ENCODE measurements at places on chromosomes 5 and 9.
A peak's percentile ranks its signal among the peaks of the same experiment; 100 is the strongest.

DNA sequence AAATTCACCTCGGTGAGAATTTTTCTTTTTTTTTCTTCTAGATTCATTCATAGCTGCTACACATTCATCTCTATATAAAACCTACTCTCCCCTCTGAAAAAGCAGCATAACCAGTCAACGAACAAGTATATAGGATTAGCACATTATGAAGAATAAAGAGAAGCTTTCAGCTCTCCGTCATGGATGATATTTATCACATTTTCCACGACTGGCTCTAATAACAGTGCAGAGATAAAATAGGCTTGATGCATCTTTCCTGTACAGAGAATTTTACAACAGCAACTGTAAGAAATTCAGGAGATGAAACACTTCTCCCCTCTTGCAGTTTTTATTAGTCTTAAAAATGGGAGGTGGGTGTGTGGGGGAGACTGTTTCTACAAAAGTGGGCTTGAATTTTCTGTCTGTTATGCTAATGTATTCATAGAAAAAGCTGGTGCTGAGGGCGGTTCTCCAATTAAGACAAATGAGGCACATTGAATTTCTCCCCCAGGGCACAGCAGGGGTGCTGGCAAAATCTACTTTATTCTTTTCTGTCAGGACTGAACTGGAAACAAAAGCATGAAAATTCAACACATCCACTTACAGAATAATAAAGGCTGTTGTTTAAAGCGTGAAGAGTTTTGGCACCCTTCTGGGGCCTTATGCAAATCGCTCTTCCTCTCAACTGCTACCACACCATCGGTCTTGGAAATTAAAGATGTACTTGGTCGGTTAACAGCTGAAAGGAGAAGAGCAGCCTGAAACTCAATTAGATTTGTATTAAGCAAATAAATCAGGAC is 233.9 kb upstream of the ZNF608 start:
- no peak for DNase-seq

- no peak for DNase-seq
Measured at GRCh38 chr5:3000631-3001030, 249.2 kb upstream of the IRX2 start.

GRCh38 chr5:140609126-140609525 is 23.8 kb downstream of the CD14 start:
- peak; percentile 2 for DNase-seq

DNA sequence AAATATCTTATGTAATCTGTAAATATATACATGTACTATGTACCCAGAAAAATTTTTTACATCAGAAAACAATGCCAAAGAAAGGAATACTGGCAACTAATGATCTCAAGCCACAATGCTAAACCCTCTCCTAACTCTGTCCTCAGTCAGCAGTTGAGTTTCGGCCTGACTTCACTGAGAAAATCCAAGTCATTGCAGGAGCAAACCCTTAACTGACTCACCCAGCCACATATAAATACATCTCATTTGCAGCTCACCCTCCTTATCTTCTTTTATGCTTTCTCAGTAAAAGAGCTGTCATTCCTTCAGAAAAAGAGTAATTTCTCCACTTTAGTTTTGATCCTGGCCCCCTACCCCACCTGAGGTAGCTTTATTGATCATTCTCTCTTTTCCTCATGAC is 46.1 kb upstream of the TMED7 start:
- no peak for DNase-seq

DNA sequence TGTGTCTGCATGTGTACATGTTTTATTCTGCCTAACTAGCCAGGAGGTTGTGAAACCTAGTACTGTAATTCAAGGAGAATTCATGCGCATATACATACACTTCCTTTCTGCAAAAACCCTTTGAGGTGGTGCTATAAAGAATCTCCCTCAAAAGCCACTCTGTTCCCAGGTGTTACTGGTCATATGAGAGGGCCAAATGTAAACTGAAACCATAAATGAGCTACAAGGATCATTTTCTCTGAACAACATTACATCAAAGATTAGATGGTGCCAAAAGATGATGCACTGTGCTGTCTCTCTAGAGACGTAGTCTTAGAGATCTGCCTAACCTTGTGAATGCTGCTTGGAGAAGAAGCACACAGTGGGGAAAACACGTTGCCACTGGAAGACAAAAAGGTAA is 15.7 kb downstream of the NREP start:
- no peak for DNase-seq

DNA sequence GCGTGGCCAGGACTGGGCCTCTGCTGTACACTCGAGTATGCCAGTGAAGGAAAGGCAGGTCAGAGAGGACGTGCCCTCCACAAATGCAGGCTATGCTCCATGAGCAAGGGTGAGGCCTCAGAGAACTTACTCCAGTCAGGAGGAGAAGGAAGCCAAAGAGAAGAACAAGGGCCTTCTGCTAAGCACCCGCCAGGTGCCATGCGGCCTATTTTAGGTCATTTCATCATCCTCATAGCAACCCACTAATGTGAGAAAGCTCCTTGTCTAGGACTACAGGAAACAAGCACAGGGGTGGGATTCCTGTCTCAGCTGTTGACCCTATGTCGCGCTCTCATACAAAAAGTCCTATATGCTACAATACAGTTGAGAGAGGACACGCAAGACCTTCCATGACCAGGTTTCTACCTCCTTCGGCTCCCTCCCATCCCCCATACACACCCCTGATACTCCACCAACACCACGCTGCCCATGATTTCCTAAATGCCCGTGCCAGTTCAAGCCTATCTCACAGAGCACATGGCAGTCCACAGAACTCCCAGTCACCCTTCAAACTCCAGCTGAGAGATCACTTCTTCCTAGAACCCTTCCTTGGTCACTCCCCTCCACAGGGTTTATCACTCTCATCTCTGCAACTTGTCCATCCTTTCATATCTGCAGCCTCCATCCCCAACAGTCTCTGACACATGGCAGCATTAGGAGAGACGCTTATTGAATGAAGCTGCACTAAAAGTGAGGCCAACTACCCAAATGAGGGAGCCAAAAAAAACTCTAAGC is 26.8 kb downstream of the PSMB7 start:
- no peak for DNase-seq

GRCh38 chr9:130499804-130500263 is 55.1 kb downstream of the ASS1 start:
- no peak for DNase-seq

GRCh38 chr9:16126042-16126441 is 573.2 kb downstream of the CCDC171 start:
- DNase-seq = no peak

DNA sequence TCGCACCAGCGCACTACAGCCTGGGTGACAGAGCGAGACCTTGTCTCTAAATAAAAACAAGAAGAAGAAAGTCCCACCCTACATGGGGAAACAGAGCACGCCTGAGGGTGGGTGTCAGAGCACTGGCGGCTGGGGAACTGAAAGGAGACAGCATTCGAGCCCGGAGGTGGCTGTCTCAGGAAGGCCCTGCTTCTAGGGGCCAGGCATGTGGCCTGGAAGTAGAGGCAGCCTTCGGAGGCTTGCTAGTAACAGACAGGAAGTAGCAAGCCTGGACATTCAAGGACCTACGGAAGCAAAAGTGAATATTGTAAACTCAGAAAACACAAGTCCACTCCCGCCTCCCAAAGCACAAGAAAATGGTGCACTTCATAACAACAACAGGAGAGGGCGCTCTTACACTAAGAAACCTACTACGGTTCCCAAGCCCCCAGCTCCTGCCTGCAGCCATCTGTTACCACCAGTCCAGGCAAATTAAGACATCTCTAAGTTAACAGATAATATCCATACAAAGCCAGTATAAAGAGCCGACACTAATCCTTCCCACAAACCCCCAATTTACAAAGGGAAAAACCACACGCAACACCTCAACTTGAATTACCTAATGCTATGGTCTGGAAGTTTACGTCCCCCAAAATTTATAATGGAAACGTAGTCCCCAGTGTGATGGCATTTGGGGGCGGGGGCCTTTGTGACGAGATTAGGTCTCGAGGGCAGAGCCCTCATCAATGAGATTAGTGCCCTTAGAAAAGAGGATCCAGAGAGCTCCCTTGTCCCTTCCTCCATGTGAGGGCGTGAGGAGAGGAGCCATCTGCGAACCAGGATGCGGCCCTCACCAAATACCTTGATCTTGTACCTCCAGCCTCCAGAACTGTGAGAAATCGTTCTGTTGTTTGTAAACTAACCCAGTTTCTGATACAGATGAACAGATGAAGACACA is 7.7 kb downstream of the RASGEF1C start:
- peak; percentile 10 for DNase-seq

DNA sequence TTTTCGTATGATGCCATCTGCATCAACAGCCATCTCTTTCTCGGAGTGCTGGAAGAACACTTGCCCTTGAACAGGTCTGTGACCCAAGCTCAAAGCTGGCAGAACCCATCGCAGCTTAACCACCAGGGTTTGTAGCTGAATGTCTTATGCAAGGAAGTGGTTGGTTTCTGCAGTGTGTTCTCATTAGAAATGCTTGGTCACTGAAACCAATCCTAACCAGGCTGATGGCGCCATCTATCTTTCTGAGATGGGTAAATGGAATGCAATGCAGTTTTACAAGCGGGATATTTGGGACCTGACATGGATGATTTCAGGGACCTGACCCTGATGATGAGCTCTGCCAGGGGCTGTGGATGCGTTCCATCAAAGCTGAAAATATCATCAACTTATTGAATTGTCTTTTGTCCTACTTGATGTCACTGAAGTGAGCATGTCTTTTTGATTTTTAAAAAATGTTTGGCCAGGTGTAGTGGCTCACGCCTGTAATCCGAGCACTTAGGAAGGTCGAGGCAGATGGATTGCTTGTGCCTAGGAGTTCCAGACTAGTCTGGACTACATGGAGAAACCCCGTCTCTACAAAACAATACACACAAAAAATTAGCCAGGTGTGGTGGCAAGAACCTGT is 28.7 kb downstream of the DMRT3 start:
- DNase-seq = peak; percentile 58

DNA sequence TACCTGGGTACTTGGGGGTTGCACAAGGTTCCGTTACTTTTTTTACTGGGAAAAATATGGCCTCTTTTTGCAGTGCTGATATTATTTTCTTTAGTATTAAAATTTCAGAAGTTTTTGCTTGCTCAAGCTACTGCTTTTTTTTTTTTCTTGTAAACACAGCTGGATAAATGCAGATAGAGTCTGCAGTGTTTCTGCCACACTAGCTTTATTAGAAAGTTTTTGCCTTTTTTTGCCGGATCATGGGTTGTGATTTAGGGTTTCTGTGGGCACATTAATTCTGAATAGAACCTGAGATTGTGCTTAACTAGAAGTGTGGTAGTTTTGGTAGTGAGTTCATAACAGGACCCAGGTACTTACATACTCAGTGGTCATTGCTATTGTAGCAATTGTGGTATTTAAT is 19.9 kb downstream of the KIAA1958 start:
- no peak for DNase-seq

DNA sequence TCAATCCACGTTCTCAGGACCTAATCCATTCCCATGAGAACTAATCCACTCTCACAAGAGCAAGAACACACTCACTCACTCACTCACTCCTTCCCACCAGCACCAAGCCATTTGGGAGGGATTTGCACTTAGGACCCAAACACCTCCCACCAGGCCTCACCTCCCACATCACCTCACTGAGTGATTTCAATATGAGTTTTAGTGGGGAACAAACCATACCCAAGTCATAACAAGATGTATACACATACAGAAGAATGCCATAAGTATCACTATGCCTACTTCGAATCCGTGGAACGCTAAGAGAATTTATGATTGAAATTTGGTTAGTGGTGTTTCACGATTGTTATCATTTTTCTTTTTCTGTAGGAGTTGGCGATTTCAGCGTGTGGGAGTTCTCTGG is 29.3 kb upstream of the CTSL start:
- no peak for DNase-seq

DNA sequence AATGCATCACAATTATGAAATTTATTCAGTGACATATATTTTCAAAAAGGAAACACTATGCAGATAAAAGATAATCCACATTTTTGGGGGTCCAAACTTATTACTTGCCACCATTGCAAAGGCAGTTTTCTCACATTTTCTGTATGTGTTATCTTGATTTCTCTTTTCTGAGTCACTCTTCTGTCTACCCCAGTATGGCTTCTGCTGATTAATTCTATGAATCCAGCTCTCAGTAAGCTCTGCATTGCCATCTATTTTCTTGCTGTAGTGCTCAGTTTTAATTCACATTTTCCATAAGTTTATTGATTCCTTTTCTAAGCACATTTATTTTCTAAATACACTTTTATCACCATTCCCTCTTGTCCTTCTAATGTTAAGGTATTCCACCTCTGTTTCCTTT is 1.7 kb downstream of the IFNA10 start:
- no peak for DNase-seq

DNA sequence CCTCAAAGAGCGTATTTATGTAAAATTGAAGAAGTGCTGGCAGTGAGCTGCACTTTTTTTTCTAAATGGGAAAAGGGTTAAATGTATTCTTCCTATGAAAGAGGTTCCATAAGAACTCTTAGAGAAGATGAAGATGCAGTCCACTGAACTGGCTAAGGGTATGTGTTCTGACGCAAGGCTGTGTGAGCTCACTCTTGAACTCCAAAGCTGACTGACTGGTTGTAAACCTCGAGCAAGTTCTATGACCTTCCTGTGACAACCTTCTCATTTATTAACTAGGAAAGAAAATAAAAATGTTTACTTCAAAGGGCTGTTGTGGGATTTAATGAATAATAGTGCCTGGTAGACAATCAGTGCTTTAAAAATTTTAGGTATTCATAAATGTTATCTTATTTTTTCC is 46.7 kb downstream of the POC5 start:
- DNase-seq = no peak

DNA sequence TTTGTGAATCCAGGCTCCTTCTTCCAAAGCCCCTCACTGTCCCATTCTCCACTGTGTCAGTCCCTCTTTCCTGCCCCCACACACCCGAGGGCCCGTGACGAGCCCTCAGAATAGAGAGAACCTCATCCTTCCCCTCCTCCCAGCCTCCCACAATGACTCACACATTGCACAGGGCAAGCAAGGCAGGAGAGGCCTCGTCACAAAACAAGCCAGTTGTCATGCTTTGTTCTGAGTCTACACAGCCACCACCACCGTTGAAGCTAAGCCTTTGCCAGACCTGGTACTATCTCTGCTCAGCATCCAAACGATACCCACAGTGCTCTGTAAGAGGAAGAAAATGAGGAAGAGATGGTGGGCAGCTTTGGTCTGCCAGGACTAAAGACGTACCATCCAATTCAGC is 142.2 kb upstream of the ZNF366 start:
- DNase-seq = no peak

DNA sequence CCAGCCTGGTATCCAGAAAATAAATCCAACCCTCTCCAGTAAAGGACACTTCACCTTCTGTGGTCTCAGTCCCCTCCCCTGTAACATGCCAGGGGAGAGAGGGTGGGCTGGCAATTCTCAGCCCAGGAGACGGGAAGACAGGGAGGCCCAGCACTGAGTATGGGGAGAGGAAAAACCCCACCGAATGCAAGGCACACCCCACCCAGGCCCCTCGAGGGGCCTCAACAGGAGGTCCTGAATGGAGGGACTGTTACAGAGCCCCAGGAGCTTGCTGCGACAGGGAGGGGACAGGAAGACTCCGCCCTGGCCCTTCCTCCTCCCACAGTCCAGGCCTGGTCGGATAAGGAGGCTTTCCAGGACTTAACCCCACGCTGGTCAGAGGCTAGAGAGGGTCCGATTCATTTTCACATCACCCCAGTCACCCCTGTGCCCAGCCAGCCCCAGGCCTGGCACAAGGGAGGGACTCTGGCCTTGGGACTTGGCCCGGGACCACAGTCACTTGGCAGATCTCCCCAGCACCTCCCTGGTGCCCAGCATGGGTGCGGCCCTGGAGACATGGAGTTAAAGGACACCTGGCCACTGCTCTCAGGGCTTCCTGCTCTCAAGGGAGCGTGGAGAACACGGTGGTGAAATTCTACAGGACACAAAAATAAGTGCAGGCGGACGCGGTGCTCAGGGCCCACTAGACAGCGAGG is 44.9 kb upstream of the STXBP1 start:
- DNase-seq = no peak

Measured in AML-193 (cell line).